ENCODE measurements at places on chromosomes 1 and 21. TPM values are rescaled to one million over a fixed set of nuclear protein-coding genes. Genes with fewer than 3 reads are reported as not detected.

- DNase-seq: peak; percentile 64
These were observed 40.0 kb downstream of the CDCP2 start for GRCh38 chr1:54112705-54113368.

DNA sequence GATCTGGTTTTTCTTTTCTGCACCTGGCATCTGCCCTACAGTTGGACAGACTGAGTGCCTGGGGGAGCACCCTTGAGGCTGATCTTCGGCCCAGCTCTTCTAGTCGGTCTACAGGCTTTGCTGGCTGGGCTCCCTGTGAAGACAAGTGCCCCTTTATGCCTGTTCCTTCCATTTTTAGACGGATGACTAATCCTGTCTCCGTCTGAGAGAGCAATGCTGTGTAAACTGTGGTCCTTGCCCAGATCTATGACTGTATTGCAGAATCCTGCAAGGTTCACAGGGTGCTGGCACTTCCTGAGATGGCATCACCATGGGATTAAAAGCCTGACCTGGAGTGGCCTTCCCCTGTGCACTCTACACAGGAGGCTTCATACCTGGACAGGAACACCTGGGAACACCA is 47.6 kb upstream of the SAMD13 start:
- DNase-seq: peak; percentile 78

GRCh38 chr1:191888996-191889622 is 269.2 kb upstream of the RGS18 start:
- no peak for DNase-seq

Gene RIPPLY3
- 0.42 TPM for total RNA-seq

DNA sequence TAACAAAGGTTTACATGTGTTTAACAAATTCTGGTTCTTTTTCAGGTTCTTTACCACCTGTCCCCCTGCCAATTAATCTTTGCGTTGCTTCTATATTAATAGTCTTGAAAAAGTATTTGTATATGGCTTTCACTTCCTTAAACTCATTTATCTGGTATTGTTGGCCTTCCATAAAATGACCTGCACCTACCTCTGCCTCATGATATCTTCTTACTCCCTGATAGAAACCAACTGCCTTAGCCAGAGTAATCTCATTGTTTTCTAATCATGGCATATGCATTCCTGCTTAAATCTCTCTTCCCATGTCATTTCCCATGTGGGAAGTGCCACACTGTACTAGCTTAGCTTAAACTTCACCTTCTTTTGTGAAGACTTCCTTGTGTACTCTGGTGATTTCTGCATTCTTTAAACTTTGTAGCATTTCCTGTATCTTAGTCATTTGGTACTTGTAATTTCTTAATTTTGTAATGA is 8.7 kb downstream of the SMG7 start:
- DNase-seq: no peak

DNA sequence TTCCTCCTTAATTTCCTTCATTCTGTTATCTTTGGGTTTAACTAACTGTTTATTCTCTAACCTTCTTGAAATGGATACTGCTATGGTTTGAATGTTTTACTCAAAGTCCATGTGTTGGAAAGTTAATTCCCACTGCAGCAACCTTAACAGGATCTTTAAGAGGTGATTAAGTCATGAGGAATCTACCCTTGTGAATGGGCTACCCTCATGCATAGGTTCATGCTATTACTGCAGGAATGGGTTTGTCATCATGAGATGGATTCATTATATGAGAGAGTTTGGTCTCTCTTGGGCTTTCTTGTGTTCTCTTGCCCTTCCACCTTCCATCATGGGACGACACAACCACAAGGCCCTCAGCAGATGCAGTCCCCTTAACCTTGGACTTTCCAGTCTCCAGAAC is 516.9 kb downstream of the ADGRL2 start:
- no peak for DNase-seq

Gene CADM3
- 1.6 TPM for total RNA-seq

Gene OR2T35
- total RNA-seq: not detected

DNA sequence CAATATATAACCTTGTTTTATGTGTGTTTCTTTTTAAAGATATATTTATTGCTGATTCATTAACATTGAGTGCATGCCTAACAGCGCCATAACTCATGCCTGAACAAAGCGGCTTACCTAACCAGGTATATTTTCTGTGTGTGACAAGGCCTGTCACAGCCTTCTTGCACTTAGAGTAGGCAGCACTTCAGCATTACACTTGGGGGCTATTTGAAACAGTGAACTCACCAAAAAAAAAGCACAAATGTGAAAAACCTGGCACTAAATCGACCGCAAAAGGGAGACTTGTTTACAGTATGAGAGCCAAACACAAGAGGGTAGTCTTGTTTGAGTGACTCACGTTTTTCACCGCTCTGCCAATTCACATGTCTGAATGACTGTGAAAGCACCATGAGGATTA is 111.7 kb downstream of the DISP1 start:
- DNase-seq: no peak

DNA sequence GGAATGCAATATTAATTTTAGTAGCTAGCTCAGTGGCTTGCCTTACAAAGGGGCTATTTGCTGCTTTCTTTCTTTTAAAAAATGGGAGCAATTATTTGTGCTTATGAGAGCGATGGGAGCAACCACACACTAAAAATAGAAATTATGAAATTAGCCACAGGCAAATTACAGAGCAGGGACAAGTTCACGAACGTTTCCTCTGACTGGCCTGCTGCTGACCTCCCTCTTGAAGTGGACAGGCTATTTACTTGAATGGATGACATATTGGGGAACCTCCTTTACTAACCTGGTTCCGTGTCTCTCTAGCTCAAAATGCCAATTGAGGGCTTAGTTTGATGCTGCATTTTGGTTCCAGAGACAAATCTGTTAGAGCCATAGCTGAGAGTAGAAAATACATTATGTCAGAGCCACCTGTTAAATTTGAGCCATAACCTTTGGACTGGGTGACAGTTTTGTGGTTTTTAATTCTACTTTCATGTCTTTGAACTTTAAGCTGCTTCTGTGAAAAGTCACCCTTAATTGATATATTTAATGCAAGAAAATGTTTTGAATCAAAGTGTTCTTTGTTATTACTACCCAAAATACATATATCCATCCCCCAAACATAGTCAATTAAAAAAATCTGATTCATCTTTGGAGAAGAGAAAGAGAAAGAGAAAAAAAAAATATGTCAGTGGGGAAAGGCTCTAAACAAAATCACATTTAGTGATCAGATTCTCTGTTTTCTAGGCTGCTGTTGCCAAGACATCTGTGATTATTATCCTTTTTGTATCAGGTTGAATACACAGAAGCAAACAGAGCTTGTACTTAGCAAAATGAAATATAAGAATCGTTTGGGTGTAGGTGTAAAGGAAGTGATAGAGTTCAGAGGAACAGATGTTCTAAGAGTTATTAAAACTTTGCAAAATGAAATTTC is 351.9 kb downstream of the ADGRL2 start:
- no peak for DNase-seq

DNA sequence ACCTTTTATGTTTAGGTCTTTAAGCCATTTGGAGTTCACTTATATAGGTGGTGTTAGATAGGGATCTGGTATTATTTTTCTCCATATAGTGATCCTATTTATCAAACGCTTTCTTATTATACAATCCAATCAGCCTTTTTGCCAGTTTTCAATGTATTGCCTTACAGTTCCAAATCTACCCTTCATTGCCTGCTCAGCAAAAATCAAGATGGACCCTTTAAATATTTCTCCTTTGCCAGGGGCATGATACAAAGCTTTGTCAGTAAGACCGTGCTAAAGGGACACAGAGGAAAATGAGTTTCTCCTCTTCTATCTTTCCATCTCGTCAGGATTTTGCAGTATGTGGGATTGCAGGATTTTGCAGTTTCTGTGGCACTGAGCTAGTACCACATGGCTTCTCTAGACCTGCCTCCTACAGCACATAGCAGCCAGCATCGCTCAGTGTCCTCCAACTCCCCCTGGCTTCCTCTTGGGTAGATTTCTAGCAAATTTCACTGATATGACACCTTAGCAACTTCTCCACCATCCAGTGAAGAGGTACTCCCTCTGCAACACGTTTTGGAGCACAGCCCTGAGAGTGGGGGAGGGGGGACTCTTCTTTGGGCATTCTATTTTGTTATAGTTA is 22.5 kb upstream of the CAP1 start:
- no peak for DNase-seq

GRCh38 chr1:203305809-203306088 is 430 bp downstream of the BTG2 start:
- DNase-seq: no peak

DNA sequence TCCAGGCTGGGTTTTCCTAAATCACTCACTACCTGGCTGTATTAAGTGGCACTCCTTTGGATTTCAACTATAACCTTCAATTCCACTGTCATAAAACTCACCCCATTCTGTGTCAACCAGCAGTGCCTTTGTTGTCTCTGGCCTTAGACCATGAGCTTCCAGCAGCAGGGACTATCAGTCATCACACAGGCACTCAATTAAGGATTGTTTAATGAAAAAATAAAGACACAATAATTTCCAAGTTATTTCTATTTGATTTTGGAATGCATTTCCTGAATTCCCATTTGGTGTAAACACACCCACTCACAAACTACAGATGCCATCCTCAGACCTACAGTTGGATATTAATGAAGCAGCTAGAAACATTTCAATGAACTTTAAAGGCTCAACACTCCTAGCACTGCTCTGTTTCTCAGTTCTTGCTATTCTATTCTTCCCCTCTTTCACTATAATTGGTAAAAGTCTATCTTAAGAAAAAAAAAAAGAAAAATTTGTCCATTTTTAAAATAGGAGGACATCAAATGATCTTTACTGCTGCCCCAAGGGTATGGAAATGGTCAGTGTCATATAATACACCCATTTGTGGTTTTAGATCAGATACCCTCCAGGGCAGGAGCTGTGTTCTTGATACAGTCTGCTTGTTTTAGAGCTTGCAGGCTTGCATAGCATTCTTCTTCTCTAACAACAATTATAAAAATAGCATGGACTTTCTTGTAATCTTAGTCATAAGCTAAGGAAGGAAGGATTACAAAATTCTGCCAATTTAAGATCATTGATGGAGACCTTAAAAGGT is 156.4 kb downstream of the PTGER3 start:
- no peak for DNase-seq

Gene KIF26B
- 3.2 TPM for total RNA-seq

DNA sequence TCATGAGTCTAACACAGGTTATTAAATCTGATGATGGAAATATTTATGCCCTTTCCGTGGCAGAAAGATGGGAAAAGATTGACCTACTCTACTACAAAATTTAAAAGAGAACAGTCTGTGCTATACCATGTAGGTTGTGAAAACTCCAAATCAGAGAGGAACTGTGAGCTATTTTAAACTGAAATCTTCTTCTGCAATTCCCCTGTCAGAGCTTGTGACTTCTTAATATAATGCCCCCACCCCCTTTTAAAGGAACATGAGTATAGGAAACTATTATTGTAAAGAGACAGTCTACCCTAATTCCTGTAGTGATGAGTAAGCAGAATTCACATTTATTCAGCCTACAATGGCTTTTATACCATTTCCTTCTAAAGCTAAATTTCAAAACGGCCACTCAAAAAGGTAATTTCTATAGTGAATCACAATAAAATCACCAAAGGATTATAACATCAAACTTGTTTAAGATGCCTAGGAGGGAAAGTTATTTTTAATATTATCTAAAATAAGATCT is 11.7 kb downstream of the DSCAM start:
- DNase-seq: no peak
